ENCODE measurements at places on chromosomes 1 and 21.
A peak's percentile ranks its signal among the peaks of the same experiment; 100 is the strongest.

GRCh38 chr1:116435806-116436610, 63.0 kb downstream of the ATP1A1 start:
- no peak for DNase-seq

DNA sequence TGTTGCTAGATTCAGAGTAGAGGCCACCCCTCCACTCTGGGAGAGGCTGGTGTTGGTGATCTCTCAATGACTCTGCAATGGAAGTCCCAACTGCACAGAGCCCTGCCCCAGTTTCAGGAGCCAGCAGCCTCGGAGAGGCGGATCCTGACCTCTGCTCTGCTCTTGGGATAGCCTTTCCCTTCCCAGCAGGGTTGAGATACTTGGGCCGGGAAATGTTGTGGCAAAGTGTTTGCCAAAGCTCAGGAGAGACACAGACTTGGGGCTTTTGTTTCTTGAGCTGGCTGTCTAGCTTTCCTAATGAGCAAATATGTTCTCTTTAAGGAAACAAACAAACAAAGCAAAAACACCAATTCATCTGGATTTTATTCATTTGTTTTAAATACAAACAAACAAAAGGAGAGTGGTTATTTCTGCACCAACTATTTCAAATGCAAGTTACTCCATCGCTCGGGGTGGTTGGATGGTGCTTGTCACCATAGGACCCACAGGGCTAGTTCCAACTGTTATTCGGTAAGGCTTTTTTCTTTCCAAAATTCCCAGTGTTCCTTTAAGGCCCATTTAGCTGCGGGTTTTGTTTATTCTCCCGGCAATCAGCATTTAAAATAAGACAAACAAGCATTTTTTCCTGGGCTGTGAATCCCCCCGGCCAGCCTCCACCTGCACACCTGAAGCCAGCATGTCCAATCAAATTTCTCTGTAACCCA, 193.9 kb upstream of the LMO4 start:
- no peak for DNase-seq

DNA sequence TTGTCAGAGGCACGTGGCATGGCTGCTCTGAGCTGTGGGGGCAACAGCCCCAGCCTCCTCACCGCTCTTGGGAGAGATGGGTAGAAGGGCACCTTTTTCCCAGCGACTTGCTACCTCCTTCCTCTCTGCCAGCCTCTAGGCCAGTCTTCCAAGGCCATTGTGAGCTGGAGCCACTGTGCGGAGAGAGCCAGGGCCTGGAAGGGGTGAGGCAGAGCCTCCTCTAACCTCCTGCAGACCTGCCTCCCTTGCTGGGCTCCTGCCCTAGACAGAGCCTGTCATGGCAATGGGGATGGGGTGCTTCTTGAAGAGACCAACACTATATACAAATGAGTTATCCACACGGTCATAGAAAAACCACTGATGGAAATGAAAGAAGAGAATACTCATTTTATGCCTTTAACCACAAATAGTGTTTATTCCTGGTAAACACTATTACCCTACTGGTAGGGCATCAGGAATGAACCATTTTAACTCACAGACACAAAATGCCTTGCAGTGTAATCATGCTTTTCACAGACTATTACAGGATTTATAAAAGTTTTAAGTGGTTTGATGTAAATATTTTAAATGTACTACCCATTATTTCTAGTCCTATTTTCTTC, 5.0 kb upstream of the IGFN1 start:
- DNase-seq, result no peak

DNA sequence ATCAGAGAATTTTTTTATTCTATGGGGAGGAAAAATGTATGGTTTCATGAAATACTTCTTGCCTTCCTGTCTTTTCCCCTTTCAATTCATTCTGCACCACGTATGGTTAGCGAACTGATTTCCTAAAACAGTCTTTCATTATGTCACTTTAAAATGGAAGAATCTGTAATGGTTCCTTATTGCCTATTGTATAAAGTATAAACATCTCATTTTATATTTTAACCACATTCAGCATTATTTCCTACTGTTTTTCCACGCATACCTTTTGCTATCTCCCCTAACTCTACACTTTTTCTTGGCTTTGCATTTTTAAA, 232.3 kb upstream of the B3GALT2 start:
- no peak for DNase-seq

- DNase-seq, result no peak
Measured at GRCh38 chr1:89605692-89606091, 27.2 kb upstream of the LRRC8C start.

DNA sequence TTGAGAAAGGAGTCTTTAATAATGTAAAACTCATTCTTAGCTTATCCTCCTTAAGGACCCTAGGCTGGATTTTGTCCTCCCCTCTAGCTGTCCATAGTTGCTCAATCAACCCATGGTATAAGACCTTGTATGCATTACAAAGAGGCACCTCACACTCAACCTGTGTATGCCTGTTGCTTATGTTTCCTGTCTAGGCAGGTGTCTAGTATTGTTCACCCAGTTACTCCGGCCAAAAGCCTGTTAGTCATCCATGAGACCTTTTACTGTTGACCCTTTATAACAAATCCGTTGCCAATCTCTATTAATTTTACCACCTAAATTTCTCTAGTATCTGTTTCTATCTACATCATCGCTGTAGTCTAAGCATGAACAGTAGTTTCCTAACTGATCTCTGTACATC, 3.7 kb downstream of the LYPLAL1 start:
- DNase-seq, result no peak

DNA sequence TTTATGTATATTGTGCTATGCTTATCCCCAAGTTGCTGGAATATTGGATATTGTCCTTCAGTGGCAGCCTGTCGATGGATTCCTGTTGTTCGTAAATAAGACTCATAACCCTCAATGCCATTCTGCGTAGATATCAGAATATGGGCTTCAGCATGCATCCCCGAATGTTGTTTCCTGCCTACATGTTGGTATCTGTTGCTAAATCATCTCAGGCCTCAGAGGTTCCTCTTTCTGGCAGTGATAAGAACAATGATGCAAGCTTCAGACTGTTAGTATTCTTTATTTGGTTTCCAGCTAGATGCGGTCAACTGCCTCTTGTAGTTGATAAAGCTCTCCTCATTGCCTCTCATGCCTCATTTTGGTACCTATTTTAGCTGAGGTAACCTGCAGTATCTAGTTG, 2082.6 kb downstream of the MRPL39 start:
- no peak for DNase-seq

DNA sequence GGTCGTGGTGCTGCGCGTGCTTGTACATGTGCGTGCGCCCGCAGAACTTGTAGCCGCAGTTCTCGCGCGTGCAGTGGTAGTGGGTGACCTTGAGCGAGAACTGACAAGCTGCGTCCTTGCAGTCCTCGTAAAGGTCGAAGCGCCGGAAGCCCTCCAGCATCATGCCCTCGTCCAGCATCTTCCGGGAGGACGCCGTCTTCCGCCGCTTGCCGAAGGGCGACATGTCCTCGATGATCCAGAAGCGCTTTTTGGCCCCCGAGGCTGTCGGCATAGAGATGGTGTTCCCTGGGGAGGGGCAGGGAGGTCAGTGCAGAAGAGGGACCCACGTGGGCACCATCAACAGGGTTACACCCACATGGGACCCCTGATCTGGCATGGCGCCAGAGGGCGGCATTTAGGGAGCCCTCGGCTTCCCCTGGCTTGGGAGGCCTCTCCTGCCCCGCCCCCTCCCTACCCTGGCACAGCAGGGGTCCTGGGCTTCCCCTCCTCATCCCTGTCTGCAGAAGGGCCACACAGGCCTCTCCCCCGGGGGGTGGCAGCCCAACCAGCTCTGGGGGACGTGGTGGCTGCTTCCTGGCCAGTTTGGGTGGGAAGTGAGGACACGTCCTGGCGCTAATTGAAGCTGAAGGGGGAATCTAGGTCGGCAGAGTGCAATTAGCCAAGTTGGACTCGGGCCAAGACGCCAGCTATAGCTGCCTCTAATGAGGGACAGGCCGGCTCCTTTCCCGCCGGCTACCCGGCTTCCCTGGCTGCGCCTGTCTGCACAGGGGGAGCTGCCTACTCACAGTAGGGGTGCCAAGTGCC, 156.5 kb downstream of the CASZ1 start:
- no peak for DNase-seq

- no peak for DNase-seq
Measured at GRCh38 chr21:16004086-16004485, 274.3 kb downstream of the USP25 start.

DNA sequence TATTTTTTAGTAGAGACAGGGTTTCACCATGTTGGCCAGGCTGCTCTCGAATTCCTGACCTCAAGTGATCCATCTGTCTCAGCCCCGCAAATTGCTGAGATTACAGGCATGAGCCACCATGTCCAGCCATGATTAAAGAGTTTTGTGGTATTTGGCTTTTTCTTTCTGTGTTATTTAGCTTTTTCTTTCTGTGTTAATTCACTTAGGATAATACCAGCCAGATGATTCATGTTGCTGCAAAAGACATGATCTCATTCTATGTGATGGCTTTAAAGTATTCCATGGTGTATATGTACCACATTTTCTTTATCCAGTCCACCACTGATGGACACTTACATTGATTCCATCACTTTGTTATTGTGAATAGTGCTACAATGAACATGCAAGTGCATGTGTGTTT, 1135.2 kb downstream of the AMY1C start:
- DNase-seq, result no peak

DNA sequence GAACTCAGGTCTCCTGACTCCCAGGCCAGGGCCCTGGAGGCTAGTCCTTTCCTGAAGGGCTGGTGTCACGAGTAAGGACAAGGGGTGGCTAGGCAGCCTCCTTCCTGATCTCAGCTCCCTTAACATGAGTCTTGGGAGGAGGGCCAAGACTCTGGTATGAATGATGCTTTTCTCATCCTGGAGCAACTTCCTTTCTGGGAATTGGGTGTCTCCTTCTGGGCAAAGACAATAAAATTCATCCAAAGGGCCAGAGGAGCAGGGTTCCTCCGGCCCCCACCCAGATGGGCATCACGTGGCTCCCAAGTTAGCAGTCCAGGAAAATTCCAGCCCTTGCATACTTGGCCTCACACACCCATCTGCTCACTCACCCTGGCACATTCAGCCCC, at the start of gene FAM167B:
Gene FAM167B (plus strand): TSS at position 335 of the 386 bp plus-strand sequence. CDS start 200 bp downstream, outside the sequence.
- DNase-seq, result no peak

DNA sequence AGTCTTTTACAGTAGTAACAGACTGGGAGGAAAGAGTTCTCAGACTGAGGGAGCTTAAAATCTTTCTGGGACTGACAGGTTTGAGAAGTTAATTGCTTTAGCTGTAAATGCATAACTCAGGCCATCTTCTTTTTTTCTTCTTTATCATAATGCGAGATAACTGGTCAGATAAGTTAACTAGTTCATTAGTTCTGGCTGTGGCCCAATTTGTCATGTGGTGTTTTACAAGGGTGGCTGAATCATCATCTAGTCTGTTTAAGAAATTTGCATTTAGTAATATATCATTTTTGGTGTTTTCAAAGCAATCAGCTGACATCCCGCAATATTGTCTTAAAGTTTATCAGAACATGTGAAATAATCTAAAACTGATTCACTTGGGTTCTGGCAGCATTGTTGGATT, 14.0 kb downstream of the HSD3B2 start:
- DNase-seq, result no peak

GRCh38 chr1:108686614-108687313, 5.3 kb upstream of the PRPF38B start:
- no peak for DNase-seq

GRCh38 chr1:16913181-16913832, 8.4 kb upstream of the CROCC start:
- no peak for DNase-seq

- no peak for DNase-seq
Measured at GRCh38 chr1:53331446-53332185, 3.7 kb upstream of the LRP8 start.

GRCh38 chr1:230197644-230198567, 130.9 kb downstream of the GALNT2 start:
- DNase-seq, result no peak

DNA sequence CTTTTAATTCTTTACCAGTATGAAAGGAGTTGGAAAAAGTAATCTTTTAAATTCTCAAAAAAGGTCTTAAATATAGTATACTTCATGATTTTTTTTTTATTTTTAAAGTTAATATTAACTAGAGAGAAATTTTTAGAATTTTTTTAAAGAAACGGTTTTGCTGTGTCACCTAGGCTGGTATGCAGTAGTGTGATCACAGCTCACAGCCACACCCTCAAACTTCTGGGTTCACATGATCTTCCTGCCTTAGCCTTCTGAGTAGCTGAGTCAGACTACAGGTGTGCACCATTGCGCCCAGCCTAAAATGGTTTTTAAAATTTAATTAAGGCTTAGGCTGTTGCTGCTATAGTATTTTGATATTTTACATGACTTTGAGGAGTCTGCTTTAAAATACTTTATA, 52.4 kb downstream of the TLCD4 start:
- DNase-seq, result no peak

DNA sequence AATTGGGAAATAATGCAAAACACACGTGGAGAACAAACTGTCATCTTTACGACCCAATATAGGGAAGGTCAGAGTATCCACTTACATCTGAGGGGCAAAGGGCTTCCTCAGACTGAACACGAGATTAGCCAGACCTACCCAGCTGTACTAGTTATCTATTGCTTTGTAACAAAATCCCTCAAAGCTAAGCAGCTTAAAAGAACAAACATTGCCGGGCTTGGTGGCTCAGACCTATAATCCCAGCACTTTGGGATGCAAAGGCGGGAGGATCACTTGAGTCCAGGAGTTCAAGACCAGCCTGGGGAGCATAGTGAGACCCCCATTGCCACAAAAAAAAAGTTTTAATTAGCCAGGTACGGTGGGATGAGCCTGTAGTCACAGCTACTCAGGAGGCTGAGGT, 262.8 kb downstream of the LTN1 start:
- DNase-seq, result no peak

DNA sequence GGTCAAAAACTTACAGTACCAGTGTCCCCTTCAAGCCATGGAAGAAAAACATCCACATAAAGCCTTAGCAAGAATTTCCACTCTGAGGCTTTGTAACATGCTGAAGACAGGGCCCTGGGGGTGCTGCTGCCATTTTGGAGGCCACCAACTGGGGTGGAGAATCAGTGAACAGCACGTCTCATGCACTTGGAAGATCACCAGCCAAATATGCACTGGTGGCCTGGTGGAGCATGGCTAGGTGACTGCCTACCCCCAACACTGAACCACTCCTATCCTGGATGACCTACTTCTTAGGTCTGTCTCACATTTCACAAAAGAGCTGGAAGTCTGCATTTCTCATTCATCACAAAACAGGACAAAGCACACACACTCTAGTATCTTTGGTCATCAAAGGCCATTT, 126.4 kb downstream of the COL24A1 start:
- no peak for DNase-seq

GRCh38 chr1:200496937-200497336, 87.1 kb upstream of the ZNF281 start:
- DNase-seq, result no peak

GRCh38 chr1:212594640-212595039, 13.9 kb upstream of the ATF3 start:
- no peak for DNase-seq

DNA sequence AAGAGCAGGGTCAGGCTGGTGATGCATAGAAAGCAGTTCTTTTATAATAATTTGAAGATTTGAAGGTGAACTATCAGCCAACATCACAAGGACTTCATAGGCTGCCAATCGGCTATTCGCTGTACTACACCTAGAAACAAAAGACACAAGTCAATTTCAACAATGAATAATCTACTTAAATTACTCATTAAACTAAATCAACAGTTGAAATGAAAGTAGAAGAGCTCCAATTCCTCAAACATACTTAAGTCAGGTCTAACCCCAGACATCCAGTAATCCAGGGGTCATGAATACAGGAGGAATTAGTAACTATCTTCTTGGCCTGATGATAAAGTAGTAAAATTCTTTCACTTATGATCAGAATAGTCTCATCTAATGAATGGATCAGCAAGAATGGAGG, 64.5 kb downstream of the PCSK9 start:
- DNase-seq, result no peak

- peak; percentile 50 for DNase-seq
Measured at GRCh38 chr1:151534662-151535278, 5.3 kb upstream of the TUFT1 start.

- DNase-seq, result no peak
Measured at GRCh38 chr1:73813716-73814115, 384.3 kb downstream of the LRRIQ3 start.
